ENCODE measurements at places on chromosomes 4 and X.

GRCh38 chrX:24019448-24019847 is 7.5 kb downstream of the KLHL15 start:
- no peak for DNase-seq

DNA sequence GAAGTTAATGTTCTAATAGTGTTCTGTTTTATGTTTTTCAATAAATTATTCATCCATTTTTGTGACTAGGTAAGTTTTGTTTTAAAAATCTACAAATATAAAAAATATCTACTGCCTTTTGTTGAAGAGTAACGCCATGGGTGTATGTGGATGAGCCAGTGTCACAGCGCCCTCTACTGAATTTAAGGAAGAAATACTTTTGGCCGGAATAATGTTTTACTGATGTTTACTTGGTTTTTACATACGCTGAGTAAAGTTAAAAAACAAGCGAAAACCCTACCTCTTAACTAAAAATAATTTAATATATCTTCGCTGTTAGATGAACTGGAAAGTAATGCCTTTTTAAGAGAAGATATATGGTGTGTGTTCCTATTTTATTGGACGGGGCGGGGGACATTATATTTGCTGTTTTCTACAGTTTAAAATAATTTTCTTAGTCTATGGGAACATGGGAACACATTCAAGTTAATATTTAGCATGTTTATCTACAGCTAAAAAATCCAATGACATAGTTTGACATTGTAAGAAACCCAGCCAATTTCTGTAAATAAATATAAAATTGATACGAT is 86.1 kb downstream of the CPE start:
- DNase-seq: peak; percentile 8

DNA sequence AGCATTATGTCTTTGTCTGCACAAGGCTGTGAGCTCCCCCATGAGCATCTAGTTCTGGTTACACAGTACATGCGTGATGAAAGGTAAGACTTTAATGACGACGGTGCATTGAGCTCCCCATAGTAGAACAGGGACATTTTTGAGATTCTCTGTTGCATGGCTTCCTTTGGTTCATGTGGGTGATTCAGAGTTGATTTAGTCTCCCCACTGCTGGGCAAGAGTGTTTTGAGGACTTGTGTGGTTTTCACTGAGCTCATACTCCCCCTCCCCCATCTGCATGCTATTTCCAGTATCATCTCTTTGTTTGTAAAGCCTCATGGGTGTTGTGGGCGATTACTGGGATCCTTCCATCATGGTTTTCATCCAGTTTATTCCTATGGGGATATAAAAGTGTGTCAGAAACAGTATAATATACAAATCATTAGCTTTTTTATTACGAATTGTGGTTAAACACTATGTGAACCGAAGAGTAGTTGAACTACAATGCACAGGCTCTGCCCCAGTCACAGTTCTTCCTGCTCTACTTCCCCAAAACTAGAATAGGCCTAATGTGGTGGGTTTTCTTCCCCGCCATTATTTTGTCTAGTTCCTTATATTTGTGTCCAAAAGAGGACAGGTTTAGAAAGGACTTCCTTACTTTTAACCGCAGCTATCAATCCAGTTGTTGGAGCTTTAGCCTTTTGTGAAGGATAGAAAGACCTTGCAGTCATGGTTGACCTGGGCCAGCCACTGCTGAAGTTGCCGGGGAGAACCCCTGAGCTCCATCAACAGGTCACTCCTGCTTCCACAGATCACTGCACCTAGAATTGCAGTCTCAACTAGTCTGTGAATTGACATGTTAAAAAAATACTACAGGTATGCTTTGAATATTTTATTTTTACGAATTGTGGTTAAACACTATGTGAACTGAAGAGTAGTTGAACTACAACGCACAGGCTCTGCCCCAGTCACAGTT is 30.4 kb downstream of the KIT start:
- no peak for DNase-seq

DNA sequence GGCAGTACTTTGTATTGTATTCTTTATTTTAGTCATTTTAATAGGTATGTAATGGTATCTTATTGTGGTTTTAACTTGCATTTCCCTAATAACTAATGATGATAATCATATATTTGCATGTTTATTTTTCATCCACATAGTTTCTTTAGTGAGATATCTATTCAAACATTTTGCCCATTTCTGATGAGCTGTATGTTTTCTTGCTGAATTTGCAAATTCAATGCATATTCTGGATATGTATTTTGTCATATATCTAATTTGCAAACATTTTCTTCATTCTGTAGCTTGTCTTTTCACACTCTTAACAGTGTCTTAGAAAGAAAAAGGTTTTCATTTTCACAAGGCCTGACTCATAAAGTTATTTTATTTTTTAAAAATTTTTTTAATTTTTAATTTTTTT is 372.1 kb downstream of the ZNF674 start:
- no peak for DNase-seq

DNA sequence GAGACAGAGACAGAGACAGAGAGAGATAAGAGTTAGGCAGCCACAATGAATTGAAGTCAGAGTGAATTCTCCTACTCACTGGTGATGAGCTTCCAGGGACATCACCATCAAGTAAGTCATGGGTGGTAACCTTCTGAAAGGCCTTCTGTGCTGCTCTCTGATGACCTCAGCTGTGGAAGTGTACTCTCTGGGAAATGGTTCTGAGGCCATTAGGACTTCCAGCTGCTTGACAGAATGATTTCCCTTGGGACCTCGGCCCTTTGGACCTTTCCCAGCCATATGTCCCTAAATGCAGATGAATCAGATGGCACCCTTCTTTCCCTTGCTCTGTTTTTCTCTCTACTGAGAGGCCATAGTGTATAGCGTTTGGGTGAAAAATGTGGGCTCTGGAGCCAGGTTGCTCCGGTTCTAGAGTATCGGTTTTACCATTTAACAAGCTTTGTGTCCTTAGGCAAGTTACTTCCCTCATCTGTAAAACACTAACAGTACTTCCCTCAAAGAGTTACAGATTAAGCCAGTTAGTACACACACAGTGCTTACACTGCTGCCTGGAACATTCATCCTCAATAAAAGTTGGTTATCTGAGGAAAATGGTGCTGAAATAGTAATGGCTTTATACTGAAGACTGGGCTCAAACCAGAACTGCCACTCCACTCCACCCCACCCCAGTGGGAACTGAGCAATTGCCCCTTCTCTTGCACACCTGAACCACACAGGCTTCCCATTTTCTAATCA is 7.6 kb downstream of the SEPTIN11 start:
- no peak for DNase-seq

GRCh38 chr4:90855111-90855510 is 727.9 kb downstream of the CCSER1 start:
- DNase-seq: no peak

- DNase-seq: no peak
These were observed 140.6 kb upstream of the TENM3 start for GRCh38 chr4:182102576-182102975.

- no peak for DNase-seq
These were observed 155.1 kb upstream of the PPARGC1A start for GRCh38 chr4:24044610-24045589.

DNA sequence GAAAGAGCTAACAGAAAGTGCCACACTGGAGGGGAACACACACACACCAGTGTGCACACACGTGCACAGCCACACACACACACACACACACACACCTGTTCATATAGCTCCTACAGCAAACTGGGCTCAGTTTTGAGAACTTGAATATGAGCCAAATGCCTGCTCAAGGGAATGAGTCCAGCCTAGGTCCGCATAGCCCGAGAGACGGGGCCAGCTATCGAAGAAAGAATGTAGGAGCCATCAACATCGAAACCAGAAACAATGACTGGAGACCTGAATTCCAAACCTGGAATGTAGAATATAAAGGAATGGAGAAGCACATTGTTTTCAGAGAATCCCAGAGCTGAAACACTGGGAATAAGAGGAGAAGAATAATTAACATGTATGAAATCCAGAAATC is 37.6 kb upstream of the ERVMER34-1 start:
- no peak for DNase-seq

GRCh38 chr4:113996599-113997177 is 17.2 kb upstream of the ARSJ start:
- no peak for DNase-seq
